NCI-H1930 (cell line): ENCODE measurements at places on chromosomes 1 and 21.

- DNase-seq, result no peak
These were observed 34.0 kb downstream of the PCSK9 start for GRCh38 chr1:55073187-55073916.

- no peak for DNase-seq
These were observed 148.9 kb upstream of the VANGL1 start for GRCh38 chr1:115492880-115493279.

DNA sequence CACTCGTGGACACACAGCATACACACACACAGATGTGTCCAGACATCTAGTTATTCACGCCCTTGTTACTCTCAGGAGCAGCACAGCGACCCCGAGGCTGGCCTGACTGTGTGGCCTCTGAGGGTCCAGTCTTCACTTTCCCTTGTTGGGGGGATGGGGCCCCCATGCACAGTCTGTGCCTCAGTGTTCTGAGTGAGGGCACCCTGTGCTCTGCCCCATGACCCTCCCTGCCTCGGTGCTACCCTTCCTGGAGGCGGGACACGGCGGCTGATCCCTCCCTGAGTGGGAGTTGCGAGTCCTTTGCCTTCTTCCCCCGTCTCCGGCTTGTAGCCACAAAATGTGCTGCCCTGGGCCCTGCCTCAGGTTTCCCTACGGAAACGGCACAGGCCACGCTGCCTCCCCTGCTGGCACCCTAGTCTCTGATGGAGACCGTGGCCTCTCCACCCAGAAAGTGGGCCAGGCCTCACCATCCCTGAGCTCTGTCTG is 8.6 kb downstream of the CSTB start:
- DNase-seq, result no peak

GRCh38 chr1:194795917-194796593 is 1609.6 kb upstream of the B3GALT2 start:
- DNase-seq, result no peak

DNA sequence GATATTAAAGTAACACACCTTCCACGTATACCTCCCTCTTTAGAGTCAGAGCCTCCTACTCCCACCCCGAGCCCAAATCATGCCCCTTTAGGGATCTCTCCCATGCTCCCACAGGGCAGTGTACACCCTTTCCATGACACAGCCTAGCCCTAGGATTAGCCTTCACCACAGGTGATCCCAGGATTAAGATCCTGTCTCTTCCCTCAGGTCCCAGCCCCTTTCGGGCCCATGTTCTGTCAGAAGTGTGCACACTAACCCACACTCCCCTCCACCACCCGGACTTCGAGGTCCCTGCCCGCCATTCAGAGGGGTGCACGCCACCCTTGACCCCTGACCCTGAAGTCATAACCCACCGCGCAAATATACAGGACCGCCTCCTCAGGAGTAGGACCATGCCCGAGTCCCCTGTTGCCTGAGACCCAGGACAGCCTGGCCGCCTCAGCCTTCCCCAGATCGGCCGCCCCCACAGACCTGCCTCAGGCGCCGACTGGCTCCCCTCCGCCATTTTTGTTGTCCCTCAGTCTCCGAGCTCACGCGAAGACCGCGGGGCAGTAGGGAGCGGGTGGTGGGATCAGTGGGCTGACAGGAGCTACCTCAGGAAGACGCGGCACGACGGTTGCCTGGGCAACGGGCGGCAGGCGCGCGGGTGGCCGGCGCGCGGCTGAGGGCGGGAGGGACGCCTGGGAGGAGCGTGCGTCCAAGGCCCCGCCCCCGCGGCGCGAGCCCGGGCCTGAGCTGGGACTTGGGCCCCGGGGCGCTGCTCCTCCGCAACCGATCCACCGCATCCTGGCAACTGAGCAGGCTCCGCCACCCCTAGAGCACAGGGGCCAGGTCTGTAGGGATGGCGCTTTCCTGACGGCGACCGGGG is at the start of gene AGBL4:
Gene AGBL4 (minus strand): TSS at position 663 of the 868 bp plus-strand sequence.
- peak; percentile 81 for DNase-seq

- no peak for DNase-seq
These were observed 13.4 kb upstream of the SKI start for GRCh38 chr1:2214541-2215241.

GRCh38 chr1:86692641-86693040 is 11.7 kb upstream of the SH3GLB1 start:
- DNase-seq, result no peak

DNA sequence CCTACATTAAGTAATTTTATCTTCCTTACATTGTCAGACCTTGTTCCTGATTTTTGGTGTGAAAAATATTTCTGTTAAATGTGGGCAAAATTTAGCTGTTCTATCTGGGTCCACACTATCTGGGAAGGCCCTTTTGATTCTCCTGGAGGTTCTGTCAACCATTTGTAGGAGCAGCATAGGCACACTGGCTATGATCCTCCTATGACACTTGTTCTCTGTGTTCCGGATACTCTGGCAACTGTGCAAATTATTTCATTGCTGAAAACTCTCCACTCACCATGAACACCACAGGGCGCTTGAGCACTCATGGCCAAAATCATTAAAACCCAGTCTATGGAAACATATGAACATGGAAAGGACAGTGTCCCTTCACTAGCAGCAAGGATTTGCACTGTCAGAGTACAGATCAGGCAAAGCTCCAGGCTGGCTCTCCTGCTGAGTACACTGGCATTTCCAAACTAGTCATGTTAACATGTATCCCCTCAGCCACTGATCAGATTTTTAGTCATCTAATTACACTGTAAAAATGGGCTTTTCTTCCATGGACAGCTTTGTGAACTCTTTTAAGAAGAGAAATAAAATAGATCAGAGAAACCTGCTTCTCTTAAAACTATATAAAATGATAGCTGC is 43.9 kb upstream of the SGIP1 start:
- no peak for DNase-seq

DNA sequence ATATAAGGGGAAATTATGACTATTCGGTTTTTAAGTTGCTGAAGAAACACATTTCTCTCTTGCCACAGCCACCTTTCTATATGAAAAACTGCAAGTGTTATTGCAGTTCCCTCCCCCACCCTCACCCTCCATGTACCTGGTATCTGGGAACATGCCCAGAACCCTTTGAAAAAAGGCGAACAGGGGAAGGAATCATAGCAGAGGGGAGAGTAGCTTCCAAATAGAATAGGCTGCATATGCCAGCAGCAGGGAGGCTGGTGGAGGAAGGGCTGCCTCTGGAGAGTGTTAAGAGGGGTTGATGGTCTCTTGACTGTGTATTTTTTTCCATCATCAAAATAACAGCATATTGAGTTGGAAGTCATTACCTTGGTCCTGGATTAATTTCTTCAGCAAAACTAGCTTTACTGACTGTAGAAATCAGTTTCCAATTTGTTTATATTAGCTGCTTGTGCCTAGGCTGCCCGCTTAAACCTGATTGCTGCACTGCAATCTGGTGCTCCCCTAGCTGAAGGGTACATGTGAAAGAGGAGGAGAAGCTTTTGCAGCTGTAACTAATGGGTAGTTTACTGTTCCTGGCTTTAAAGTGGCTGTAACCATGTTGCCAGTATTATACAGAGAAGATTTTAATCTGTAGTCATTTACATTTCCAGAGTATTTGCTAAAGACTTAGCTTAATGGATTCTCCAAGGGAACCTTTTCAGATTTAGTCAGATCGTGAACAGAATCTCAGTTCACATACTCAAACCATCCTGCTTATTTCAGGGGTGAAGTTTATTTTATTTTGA is 22.7 kb downstream of the AHCYL1 start:
- no peak for DNase-seq
